ENCODE measurements at places on chromosomes 3 and 15.

DNA sequence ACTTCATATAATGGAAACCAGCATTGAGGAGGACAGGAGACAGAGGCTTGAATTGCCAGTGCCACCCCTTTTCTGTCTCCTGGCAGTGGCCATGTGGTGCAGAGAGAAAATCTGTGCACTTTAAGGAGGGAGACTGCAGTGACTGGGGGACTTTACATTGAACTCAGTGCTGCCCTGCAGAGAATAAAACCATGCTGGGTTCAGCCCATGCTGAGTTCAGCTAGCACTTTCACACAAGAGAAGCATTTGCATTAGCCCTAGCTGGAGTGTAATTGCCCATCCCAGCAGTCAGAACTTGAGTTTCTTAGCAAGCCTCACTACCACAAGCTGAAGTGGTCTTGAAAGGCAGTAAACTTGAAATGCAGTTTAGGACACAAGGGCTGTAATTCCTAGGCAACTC is 677.5 kb downstream of the ZPLD1 start:
- no peak for DNase-seq

DNA sequence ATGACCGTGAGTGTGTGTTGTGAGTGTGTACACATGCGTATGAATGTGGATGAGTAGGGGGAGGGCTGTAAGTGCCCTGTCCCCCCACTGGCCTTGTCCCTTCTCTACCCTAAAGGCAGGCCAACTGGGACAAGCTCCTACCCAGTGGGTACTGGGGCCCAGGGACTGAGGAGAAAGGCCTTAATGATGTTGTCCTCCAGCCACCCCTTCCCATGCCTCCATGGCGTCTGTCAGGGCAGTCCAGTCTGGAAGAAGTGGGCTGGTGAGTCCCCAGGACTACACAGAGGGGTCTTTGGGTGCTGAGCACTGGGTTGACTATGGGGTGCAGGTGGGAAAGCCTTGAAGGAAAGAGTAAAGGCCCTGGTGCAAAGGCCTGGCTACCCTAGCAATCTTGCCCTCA is 16.9 kb upstream of the CORO2B start:
- DNase-seq, result no peak

GRCh38 chr15:101307048-101307896 is 12.2 kb upstream of the SNRPA1 start:
- no peak for DNase-seq

DNA sequence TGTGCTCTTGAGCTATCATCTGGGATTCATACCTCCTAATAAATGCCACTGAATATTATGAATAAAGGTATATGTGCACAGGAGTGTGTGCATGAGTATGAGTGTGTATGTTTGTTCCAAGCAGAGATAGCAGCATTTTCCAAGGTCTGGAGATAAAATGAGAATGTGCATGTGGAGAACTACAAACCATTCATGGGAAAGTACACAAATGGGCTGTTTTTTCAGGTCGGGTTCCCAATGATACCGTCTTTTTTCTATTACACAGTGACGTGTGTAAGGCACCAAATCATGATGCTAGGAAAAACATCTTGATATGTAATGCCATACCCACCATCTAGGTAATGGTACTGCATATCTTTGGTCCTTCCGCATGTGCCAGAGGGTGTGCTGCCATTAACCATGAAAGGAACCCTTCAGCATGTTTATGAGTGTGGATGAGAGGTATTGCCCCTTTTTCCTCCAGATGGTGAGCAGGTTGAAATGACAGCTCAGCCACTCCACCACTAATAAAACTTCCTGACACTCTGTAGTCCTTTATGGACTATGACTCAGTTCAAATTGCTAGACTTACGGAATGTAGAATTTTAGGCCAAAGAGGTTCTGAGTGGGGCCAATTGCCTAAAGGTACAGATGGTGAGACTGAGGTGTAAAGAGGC is 36.4 kb upstream of the COPB2 start:
- no peak for DNase-seq

- DNase-seq, result no peak
Measured at GRCh38 chr3:150345021-150345538, 63.0 kb upstream of the TSC22D2 start.

GRCh38 chr3:64216274-64217147 is 8.8 kb downstream of the PRICKLE2 start:
- DNase-seq, result no peak

DNA sequence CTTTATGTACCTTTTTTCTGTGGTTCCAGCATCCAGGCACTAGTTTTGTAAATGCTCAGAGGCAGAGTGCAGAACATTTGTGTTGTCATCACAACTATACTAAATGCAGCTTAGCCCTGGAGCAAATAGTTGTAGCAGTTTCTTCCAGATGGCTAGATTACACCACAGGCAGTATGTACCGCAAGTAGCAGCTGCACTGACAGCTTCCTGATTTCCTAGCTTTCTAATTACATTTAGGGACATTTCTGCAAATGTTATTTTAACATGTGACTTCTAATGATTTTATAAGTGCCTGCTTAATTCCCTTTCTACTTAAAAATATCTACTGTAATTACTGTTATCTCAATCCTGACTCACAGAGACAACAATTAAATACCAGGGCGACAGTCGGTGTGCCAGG is 106.5 kb downstream of the NR2E3 start:
- DNase-seq, result no peak

DNA sequence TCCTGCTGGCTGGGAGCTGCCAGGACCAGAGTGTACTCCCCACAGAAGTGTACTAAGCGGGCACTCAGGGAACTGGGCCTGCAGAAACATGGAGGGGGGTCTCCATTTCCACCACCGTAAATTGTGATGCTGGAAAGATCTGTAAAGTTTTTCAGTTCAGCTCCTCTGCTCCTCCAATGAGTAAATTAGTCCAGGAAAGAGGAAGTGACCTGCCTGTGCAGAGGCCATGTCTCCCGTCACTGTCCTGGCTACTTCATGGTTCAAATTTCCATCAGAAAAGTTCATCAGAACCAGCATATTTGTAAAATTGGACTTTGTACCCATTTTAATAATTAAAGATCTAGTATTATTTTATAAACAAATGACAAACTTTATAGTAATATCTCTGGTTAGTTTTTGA is 226.7 kb upstream of the THBS1 start:
- no peak for DNase-seq

DNA sequence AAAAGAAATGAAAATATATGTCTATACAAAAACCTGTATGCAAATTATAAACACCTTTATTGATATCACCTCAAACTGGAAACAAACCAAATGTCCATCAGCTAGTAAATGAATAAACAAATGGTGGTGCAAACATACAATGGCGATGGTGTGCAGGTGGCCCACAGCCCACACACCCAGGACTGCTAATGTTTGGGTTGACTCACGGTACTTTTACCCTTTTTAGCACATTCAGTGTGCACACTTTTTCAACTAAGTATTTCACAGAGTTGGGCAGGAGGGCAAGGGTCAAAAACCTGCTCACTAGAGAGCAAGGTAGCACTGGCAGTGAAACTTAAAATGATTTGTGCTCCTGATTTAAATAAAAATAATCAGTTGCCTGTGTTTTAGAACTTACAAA is 123.1 kb upstream of the BHLHE40 start:
- DNase-seq, result no peak

DNA sequence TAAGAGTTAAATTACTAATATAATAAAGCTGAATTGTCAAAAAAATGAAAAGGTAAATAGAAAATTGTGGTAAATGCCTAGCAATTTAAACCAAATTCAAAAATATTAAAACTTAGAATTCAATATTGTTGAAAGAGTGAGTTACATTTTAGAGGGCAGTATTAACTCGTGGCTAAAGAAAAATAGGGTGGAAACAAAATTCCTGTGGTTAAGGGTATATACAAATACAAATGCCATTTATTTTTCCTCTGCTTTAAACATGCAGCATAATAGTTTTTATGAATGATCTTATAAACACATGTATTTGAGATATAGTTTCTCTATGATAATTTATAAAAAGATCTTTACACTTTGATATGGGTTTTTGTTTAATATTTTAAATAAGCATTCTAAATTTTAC is 79.0 kb downstream of the NEDD4 start:
- DNase-seq, result no peak

DNA sequence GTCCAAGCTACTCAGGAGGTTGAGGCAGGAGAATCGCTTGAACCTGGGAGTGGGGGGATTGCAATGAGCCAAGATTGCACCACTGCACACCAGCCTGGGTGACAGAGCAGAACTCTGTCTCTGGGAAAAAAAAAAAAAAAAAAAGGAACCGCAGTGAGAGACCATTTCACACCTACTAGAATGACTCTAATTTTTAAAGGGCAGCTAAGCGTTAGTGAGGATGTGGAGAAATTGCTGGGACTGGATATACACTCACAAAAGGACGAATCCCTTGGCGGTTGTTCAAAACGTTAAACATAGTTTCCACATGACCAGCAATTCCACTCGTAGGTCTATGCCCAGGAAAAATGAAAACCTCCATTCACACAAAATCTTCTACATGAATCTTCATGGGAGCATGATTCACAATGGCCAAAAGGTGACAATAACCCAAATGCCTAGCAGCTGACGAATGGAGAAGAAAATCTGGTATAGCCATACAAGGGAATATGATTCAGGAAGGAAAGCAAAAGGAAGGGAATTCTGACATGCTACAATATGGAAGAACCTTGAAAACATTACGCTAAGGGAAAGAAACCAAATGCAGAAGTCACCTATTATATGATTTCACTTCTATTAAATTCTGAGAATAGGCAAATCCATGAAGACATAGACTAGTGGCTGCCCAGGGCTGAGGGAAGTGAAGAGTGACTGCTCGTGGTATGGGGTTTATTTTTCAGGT is 127.0 kb downstream of the CHSY1 start:
- no peak for DNase-seq

DNA sequence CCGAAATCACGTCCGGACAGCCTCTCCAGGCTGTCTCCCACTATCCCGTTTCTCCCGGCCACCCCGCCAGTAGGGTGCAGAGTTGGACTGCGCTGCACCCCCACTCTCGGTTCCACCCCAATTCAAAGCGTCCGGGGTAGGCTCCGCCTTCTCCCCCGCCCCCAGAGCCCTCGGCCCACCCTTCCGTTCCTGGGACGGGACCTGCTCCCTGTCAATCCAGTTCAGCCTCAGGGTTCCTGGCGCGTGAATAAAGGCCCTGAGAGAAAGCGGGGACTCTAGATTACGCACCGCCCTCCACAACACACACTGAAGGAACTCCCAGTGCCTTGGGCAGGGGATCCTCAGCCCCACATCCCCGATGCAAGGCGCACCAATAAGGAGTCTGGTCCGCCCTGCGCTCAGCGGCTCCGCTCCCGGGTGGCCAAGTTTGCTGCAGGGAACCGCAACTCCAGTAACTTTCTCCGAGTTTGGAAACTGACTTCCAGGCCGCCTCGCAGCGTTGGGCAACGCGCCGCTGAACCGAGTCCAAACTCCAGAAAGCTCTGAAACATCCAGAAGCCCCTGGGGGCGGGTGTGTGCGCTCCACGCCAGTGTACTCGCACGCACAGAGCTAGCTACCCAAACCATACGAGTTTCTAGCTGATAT is 1.9 kb downstream of the ADAMTS9 start:
- DNase-seq, result no peak

GRCh38 chr15:41573396-41573795 is 14.4 kb downstream of the TYRO3 start:
- no peak for DNase-seq

- no peak for DNase-seq
Measured at GRCh38 chr3:118168175-118168574, 866.5 kb downstream of the IGSF11 start.

- no peak for DNase-seq
Measured at GRCh38 chr3:155019575-155019974, 60.5 kb upstream of the MME start.

- no peak for DNase-seq
Measured at GRCh38 chr3:60308808-60309207, 942.4 kb downstream of the FHIT start.

- DNase-seq, result no peak
Measured at GRCh38 chr15:42385980-42386700, 26.8 kb downstream of the CAPN3 start.

DNA sequence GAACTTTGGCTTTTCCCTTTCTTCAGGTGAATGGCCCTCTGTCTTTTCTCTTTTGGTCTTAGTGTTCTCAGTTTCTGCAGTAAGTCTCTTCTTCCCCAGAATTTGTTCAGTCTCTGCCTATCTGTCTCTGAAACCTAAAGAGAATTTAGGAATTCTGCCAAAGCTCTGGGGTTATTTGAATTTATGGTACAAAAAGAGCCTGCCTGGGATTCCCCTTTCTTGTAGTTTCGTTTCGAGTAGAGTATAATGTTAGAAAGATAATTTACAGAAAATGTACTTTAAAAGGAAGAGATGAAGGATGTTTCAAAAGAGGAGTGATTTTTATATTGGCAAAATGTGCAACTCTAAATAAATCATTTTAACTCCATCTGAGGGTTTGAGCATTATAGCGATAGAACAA is 247.4 kb upstream of the SATB1 start:
- DNase-seq, result no peak

GRCh38 chr3:113264283-113265131 is 53.1 kb downstream of the BOC start:
- DNase-seq, result no peak

DNA sequence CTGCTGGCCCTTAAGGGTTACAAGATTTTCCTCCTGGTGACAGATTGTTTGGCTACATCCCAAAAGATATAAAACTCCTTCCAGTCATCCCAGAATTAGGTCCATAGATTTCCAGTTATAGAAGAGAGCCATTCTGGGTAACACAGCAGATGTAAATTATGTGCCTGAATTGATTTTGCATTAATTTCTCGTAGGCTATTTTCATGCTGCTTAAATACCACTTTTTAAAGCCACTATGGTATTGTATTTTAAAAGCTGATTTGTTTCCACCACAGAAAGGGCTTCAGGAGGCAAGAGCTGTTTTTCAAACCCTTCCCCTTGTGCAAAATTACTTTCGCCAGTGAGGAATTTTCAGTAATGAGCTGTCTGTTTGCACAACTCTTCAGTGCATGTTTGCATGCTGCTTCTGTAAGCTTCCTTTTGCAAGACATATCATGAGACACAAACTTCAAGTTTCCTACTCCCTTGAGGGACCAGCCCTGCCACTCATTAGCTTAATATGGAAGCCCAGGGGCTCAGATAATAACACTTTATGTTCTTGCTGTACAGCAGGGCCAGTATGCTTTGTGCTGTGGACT is 105.4 kb upstream of the TNIK start:
- no peak for DNase-seq

DNA sequence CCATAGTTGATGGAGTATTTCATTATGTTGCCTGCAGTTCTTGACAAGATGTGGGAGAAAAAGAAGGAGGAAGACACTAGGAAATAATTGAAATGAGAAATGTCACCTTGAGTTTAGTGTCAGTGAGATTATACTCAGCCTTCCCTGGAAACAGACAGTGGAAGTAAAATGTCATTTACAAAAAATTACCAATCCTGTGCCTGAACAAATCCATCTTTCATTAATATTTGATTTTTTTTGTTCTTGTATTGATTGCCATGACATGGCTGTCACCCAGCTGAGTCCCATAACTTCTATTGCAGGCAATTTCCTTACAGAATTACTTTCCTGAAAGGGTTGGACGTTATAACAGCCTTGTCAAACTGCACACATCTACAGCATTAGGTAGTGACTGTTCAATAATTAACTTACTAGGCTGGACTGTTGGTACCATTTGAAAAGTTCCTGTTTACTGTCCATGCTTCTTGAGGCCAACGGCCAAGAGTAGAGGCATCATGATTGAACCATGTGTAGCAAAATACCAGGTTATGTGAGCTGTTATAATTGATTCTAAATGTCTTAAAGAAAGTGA is 572.2 kb upstream of the LMCD1 start:
- DNase-seq, result no peak

Data from stimulated activated CD4-positive, alpha-beta T cell treated with anti-CD3 and anti-CD28 coated beads, Interleukin-1b, Interleukin-23, amount 100 ng/mL, for 1 hour (primary cell).